Nucleus accumbens (tissue), 56 donors: ENCODE measurements at places on chromosomes 2 and 18.

GRCh38 chr18:361941-362310 lies 94.1 kb upstream of the THOC1 start:
- no peak for DNase-seq

DNA sequence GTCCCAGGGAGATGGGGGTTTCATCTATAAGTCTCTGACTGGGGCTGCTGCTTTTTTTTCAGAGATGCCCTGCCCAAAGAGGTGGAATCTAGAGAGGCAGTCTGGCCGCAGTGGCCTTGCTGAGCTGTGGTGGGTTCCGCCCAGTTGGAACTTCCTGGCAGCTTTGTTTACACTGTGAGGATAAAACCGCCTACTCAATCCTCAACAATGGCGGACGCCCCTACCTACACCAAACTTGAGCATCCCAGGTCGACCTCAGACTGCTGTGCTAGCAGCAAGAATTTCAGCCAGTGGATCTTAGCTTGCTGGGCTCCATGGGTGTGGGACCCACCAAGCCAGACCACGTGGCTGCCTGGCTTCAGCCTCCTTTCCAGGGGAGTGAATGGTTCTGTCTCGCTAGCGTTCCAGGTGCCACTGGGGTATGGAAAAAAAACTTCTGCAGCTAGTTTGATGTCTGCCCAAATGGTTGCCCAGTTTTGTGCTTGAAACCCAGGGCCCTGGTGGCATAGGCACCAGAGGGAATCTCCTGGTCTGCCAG lies 152.6 kb upstream of the CYP26B1 start:
- DNase-seq: no peak

DNA sequence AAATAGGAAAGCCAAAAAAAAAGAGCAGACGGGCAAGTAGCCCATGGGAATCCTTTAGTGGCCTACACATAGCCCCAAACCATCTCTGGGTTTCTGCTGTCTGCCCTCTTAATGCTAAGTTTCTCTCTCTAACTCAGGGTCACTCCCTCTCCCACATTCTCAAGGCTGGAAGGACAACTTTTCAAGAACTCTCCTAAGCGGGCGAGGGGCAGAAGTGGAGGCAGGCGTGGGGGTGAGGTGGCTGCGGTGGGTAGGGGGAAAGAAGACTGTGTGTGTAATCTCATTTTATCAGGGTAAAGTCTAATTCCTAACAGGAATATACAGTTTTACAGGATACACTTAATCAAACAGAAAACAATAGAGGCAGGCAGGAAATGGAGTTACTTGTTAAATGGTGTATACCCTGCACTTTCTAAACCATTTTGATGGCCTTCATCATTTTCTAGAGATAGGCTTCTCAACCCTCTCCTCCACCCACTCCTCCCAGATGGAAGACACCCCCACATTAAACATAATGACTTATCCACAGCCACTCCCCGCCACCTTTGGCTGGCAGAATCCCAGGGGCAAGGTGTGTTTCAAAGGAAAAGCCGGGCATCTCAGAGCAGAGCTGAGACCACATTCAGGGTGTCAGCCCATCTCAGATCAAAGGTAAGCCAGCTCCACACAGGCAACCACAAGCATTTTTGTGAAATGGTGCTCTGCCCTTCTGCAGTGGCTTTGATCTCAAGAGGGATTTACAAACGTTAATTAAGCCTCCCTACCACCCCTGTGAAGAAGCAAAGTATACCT lies 6.8 kb downstream of the SMAD7 start:
- DNase-seq: no peak

DNA sequence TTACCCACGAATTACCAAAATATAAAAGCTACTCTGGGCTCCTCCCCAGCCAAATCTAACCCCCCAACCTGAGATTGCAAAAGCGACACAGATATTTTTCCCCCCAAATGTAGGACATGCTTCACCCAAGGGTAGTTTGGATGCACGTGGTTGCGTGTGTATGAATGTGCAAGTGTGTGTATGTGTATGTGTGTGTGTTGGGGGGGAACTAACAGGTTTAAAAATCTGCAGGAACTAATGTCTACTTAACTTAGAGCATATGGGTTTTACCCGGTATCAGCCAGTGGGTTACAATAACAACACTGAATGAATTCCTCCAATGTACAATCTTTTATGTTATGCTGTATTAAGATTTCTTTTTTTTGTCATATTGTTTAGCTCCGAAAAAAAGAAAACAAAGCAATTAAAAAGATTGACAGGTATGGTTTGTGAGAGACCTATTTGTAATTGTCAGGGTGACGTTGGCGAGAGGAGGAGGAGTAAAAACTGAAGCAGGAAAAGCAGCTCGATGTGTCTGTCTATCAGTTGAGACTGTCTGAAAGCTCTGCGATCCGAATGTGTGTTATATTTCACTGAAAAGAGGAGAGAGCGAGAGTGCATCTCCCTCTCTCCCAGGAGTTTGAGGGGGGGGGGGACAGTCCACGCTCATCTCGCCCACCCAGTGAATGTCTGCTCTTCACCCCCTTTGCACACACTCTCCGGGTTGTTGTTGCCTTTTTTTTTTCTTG lies at the start of gene TSHZ1:
Gene TSHZ1, plus strand, starts transcription at position 524 of the 728 bp plus-strand sequence. CDS start 1,080 bp downstream, outside the sequence.
- DNase-seq: peak; percentile 41

GRCh38 chr2:194765723-194766122 lies 891.3 kb upstream of the SLC39A10 start:
- DNase-seq: no peak

- no peak for DNase-seq
Observed at GRCh38 chr18:29560270-29560669, 1383.3 kb upstream of the CDH2 start.

DNA sequence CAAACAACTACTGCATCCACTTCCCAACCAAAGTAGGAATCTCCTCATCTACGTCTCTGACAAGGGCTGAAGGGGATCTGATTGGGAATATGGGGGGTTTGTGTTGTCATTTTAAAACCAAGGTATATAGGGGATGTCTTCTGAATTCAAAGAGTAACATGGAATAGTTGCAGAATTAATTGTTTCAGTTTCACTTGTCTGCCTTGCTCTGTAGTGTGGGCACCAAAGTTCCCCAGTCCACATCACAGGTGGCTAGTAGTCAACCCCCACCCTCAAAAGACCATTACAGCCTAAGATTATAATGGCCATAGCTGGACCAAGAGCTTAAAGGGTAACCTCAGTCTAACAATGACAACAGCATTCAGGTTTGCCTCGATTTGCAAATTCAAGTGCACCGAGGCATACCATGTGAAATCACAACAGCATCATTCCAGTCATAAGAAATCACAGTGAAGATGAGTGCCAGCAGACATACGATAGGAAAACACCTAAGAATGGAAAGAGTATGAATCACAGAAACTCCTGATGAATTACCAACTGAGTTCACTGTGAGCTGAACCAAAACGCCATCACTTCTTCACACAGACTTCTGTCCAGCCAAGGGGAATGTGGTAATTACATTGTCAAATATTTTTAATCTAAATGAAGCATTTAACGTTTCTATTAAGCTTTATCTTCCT lies 52.4 kb downstream of the MYO5B start:
- DNase-seq: no peak

GRCh38 chr18:49015886-49016647 lies 65.3 kb upstream of the SMAD7 start:
- no peak for DNase-seq

GRCh38 chr18:6976935-6977334 lies 140.7 kb downstream of the LAMA1 start:
- no peak for DNase-seq

DNA sequence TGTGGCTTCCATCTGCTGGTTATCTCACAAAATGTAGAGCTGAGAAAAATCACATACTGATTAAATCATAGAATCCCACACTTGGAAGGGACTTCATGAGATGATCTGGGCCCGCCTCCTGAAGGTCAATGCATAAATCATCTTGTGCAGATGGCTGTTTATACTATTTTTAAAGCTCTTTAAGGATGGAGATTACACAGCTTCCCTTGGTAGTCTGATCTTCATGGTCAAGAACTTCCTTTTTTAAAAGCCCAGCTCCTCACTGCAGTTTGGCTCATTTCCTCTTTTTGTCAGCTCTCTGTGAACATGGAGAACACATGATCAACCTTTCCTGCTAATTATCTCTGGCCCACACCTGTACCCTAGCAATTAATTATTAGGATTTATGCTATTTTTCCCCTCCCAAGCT lies 25.9 kb downstream of the GCG start:
- DNase-seq: no peak

GRCh38 chr2:231781798-231782726 lies 980 bp upstream of the PDE6D start:
- no peak for DNase-seq

DNA sequence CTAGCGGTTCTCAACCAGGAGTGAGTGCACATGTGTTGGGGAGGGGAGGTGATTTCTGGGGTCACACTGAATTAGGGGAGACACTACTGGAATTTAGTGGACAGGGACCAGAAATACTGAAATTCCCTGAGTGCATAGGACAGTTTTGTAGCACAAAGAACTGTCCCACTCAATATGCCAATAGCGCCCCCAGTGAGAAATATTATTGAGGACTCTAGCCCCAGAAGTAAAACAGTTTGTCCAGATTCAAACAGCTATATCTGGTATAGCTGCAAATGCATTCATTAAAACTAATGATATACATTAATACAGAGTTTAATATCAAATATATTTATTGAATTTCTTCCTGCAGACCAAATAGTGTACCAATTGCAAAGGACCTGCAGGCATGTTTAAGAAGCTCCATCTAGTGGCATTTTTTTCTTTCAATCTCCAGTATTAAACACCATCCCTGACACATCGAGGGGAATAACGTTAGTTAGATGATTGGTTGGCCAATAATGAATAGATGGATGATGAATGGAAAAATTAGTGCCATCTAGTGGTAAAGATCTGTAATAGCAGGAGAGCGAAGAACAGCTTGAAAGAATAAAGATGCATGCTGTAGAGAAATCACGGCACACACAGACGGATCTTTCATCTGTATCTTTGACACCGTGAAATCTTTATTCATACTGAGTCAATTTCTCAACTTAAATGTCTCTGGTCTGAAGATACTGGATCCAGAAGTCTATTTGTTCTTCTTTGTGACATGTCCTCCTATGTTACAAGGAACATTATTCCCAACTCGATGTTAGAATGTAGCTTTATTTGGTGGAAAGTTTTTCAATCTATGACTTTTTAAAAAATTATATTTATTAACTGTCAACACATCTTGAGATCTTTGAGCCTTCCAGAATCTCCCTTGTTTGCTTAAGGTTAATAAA lies 62.5 kb downstream of the DHRS9 start:
- no peak for DNase-seq

DNA sequence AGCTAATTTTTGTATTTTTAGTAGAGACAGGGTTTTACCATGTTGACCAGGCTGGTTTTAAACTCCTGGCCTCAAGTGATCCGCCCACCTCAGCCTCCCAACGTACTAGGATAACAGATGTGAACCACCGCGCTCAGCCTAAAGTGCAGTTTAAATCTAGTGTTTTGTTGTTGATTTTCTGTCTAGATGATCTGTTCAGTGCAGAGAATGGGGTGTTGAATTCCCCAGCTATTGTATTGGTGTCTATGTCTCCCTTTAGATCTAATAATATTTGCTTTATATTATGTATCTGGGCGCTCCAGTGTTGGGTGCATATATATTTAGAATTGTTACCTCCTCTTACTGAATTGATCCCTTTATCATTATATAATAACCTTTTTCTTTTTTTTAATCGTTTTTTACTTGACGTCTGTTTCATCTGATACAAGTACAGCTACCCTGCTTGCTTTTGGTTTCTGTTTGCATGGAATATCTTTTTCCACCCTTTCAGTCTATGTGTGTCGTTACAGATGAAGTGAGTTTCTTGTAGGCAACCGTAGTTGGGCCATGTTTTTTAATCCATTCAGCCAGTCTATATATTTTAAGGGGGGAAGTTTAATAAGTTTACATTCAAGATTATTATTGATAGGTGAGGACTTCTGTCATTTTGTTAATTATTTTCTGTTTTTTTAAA lies 34.3 kb downstream of the GALM start:
- no peak for DNase-seq

- no peak for DNase-seq
Observed at GRCh38 chr18:42683094-42683493, 432.4 kb downstream of the RIT2 start.

DNA sequence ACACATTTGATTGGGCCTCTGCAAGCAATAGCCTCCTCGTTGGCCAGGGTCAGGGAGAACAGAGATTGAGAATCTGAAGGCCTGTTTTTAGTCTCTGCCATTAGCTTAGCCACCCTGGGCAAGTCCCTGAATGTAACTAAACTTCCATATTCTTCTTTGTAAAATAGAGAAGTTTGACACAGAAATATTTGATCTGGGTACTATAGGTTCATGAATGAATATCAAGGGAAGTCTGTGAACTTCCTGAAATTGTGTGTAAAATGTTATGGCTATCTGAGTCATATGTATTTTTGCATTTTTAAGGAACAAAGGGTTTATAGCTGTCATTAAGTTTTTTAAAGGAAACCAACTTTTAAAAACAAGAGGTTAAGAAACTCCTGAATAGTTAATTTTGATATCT lies 23.2 kb downstream of the RND3 start:
- DNase-seq: no peak

DNA sequence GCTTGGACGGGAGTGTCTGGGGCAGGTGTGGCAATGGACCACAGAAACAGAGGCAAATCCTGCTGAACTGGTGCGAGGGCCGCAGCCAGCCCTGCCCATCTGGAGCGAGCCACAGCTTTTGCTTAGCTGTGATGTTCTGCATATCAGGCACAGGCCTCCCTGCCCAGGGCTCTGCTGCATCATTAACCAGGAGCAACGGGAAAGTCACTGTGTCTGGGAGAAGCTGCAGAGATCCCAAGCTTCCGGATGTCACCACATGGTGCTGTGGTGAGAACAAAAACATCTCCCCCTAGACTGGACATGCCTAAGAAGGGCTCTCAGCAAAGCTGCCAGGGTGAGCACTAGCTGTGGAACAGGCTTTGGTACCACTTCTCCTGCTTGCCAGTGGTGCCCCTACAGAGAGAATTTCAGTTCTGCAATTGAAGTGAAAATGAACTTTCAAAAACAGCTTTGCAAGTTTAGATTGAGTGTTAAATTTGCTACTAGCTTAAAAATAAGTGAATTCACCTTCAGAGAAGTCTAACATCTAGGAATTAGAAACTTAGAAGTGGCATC lies 172.9 kb upstream of the MYT1L start:
- DNase-seq: no peak

GRCh38 chr18:48569139-48569914 lies 30.5 kb downstream of the CTIF start:
- no peak for DNase-seq

DNA sequence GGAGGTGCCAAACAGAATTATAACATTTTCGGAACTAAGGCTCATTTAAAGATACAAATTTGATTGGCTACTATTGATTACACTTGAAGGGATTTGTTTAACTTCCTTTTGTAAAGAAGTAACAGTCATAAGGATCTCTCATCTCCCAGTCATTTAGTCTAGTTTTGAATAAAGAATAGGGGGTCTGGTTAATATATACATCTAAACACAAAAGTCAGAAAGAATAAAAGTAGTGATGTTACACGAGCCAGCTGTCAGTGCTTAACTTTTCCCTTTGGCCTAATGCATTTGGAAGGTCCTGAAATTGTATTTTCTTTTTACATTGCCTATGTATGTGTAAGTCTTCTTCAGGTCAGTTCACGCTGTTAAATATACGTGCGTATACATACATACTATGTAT lies 8.1 kb downstream of the SEPTIN2 start:
- no peak for DNase-seq
